Activated CD4-positive, alpha-beta T cell treated with anti-CD3 and anti-CD28 coated beads for 36 hours (primary cell): ENCODE measurements at places on chromosomes 2 and 18. TPM values are rescaled to one million over a fixed set of nuclear protein-coding genes. Genes with fewer than 3 reads are reported as not detected.
A peak's percentile ranks its signal among the peaks of the same experiment; 100 is the strongest.

DNA sequence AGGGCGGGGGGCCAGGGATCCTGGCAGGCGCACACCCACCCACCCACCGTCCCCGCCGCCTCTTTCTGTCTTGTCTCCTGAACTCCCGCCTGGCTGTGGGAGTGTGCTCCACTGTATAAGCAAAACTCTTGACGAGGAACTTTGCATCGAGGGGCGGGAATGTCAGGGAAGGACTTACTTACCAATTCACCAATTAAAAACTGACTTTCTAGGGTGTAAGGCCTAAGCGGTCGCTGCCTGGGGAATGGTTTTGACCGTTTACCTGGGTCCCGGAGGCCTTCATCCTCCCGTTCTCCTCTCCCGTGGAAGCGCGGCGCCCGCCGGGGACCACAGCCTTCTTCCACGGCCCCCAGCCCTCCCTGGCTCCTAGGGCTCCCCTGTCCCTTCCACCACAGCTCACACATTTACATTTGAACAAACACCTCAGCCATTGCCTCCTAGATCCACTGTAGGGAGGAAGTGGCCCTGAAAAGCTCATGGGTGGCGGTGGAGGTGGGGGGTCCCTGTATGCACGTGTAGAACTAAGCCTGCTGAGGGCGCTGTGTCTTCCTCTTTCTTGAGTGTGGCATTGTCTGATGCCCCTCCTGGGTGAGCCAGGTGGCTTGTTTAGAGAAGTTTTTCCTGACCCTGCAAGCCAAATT lies 8.9 kb downstream of the ASIC4 start:
- H3K27ac ChIP-seq = no peak overlapping the region
- H3K4me3 ChIP-seq = no peak overlapping the region
- no peak for DNase-seq

GRCh38 chr2:176845718-176846117 lies 366.9 kb upstream of the HNRNPA3 start:
- no peaks in the 10 kb centered on the region for H3K36me3 ChIP-seq
- H3K27me3 ChIP-seq = no peaks in the 10 kb centered on the region
- H3K27ac ChIP-seq = no peak overlapping the region
- no peak overlapping the region for H3K4me3 ChIP-seq

MEP1B gene
- not detected for total RNA-seq

GRCh38 chr18:63087421-63088230 lies 231.9 kb downstream of the BCL2 start:
- H3K4me3 ChIP-seq = no peak overlapping the region
- no peak overlapping the region for H3K27ac ChIP-seq
- no peaks in the 10 kb centered on the region for H3K27me3 ChIP-seq
- H3K4me1 ChIP-seq = peaks cover 3% of the 10 kb centered on the region

POU3F3 gene
- not detected for total RNA-seq

GRCh38 chr2:233443511-233444183 lies 89.4 kb downstream of the DGKD start:
- peaks cover 36% of the 10 kb centered on the region for H3K36me3 ChIP-seq
- H3K27ac ChIP-seq = no peak overlapping the region
- H3K27me3 ChIP-seq = no peaks in the 10 kb centered on the region
- peaks cover 11% of the 10 kb centered on the region for H3K4me1 ChIP-seq

DNA sequence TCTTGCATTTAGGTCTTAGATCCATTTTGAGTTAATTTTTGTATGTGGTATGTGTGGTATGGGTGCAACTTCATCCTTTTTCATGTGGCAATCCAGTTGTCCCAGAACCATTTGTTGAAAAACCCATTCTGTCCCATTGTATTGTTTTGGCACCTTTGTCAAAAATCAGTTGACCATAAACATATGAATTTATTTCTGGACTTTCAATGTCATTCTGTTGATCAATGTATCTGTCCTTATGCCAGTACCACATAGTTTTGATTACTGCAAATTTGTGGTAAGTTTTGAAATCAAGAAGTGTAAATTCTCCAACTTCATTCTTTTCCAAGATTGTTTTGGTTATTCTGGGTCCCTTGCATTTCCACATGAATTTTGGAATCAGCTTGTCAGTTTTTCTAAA lies 16.6 kb upstream of the ZNF396 start:
- DNase-seq = no peak
- H3K27me3 ChIP-seq = peaks cover 10% of the 10 kb centered on the region
- no peak overlapping the region for H3K4me3 ChIP-seq
- no peaks in the 10 kb centered on the region for H3K36me3 ChIP-seq
- no peak overlapping the region for H3K27ac ChIP-seq

OSBPL1A gene
- total RNA-seq = 2.9 TPM

DNA sequence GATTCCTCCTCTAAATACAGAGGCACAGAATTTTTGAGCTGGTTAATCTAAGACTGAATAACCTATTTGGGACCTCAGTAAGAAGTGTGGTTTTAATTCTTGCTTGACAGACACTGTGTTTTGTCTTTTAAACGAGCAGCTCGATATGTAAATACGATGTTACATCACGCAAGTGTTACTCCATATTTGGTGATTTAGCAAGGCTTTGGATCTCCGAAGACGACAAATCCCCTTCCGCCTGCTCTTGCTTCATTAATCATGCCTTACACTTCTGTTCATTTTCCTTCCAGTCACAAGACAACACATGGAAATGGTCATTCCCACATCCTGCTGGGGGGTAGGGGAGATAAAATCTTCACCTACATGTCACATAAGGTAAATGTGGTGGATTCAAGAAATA lies 9.4 kb downstream of the BCL11A start:
- H3K27ac ChIP-seq = no peak overlapping the region
- peaks cover 24% of the 10 kb centered on the region for H3K4me1 ChIP-seq
- no peak for DNase-seq

GRCh38 chr2:10935366-10935918 lies 23.7 kb downstream of the KCNF1 start:
- H3K4me3 ChIP-seq = no peak overlapping the region
- peaks cover 2% of the 10 kb centered on the region for H3K4me1 ChIP-seq
- no peaks in the 10 kb centered on the region for H3K27me3 ChIP-seq
- no peak overlapping the region for H3K27ac ChIP-seq
- no peak for DNase-seq

EPAS1 gene
- 16.0 TPM for total RNA-seq

TGIF1 gene
- 46.3 TPM for total RNA-seq

TNS1 gene
- 0.88 TPM for total RNA-seq

GRCh38 chr18:72742002-72742401 lies 125.8 kb downstream of the NETO1 start:
- H3K27me3 ChIP-seq = peaks cover 5% of the 10 kb centered on the region
- no peak overlapping the region for H3K4me3 ChIP-seq
- H3K27ac ChIP-seq = no peak overlapping the region
- no peak for DNase-seq

GRCh38 chr2:204544961-204545860 lies at the start of gene PARD3B:
PARD3B (plus strand) TSS chr2:204545475; CDS start chr2:204546000, 525 bp downstream.
- peak within 1 kb of the TSS; percentile 74 for H3K4me3 ChIP-seq
- H3K36me3 ChIP-seq = no peaks in the 10 kb centered on the region
- H3K4me1 ChIP-seq = peaks cover 9% of the 10 kb centered on the region
- H3K27me3 ChIP-seq = peaks cover 39% of the 10 kb centered on the region
- no peak within 1 kb of the TSS for H3K27ac ChIP-seq

DNA sequence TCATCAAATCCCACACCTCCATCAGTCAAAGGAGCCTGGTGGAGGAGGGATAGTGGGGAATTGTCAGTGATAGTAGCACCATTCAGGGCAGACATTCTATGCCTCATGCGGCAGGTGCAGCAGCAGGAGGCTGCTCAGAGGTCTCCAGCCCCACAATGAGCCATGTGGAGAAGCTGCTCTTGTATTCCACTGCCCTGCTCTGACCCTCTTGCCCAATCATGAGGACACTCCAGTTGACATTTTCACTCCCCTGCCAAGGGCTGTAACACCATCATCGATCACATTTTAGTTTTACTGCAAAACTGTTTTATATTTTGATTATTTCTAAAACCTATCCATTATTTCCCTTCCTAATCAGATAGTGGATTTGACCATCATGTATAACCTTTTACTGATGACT lies 487.6 kb upstream of the KLHL29 start:
- no peaks in the 10 kb centered on the region for H3K36me3 ChIP-seq
- H3K4me1 ChIP-seq = no peaks in the 10 kb centered on the region
- H3K27ac ChIP-seq = no peak overlapping the region
- H3K4me3 ChIP-seq = no peak overlapping the region
- DNase-seq = no peak

FKBP1B gene
- total RNA-seq = 1.7 TPM

GRCh38 chr2:6845312-6845711 lies 20.4 kb downstream of the CMPK2 start:
- peaks cover 46% of the 10 kb centered on the region for H3K36me3 ChIP-seq
- no peaks in the 10 kb centered on the region for H3K4me1 ChIP-seq

PAIP2B gene
- 3.0 TPM for total RNA-seq

IL36G gene
- not detected for total RNA-seq

DNA sequence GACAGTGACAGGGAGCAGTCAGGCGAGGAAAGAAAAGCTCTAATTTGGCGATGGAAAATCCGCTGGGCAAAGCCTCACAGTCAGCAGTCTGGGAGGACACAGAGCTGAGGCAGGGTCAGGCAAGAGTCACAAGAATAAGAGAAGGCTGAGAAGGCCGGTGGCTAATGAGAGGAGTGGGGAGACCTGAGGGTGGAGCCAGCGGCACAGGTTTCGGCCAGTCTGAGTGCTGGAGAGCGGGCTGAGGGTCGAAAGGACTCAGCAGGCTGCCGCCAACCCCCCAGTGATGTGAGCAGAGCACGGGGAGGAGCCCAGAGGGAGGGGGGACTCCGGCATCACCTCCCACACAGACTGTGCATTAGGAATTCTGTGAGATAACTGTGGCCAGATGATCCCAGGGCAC lies 500.6 kb upstream of the MYT1L start:
- no peaks in the 10 kb centered on the region for H3K36me3 ChIP-seq
- no peaks in the 10 kb centered on the region for H3K27me3 ChIP-seq
- H3K4me3 ChIP-seq = no peak overlapping the region
- H3K27ac ChIP-seq = no peak overlapping the region

CIB4 gene
- not detected for total RNA-seq

DNA sequence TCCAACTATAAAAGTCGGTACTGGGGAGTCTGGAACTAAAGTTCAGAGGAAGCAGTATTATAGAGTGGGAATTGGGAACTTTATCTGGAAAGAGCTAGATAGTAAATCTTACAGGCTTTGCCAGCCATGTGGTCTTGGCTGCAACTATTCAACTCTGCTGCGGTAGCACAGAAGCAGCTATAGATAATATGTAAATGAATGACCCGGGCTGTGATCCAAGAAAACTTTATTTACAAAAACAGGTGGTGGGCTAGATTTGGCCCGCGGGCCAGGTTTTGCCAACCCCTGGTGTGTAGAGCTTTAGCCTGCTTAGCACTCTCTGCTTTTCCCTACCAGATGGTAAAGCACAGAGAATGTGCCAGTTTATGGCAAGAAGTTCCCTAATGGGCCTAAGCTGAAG lies 70.8 kb downstream of the TNP1 start:
- H3K4me3 ChIP-seq = no peak overlapping the region
- no peaks in the 10 kb centered on the region for H3K36me3 ChIP-seq
- no peaks in the 10 kb centered on the region for H3K4me1 ChIP-seq
- H3K27ac ChIP-seq = no peak overlapping the region
- peaks cover 2% of the 10 kb centered on the region for H3K27me3 ChIP-seq

SP3 gene
- 83.8 TPM for total RNA-seq

GRCh38 chr2:120442923-120443571 lies 97.1 kb downstream of the INHBB start:
- H3K4me1 ChIP-seq = peaks cover 5% of the 10 kb centered on the region
- H3K36me3 ChIP-seq = no peaks in the 10 kb centered on the region
- DNase-seq = peak; percentile 64
- H3K27me3 ChIP-seq = peaks cover 40% of the 10 kb centered on the region

CHRNG gene
- total RNA-seq = not detected

DNA sequence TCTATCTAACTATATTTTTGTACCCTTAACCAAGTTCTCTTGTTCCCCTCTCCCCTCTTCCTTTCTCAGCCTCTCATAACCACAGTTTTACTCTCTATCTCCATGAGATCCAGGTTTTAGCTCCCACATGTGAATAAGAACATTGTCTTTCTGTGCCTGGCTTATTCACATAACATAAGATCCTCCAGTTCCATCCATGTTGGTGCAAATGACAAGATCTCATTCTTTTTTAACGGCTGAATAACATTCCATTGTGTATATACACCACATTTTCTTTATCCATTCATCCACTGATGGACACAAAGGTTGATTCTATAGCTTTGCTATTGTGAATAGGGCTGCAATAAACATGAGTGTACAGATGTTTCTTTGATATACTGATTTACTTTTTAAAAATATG lies 83.9 kb upstream of the TMEM178A start:
- no peak overlapping the region for H3K27ac ChIP-seq
- H3K4me1 ChIP-seq = no peaks in the 10 kb centered on the region
- peaks cover 1% of the 10 kb centered on the region for H3K36me3 ChIP-seq
- no peak for DNase-seq
- H3K4me3 ChIP-seq = no peak overlapping the region
- peaks cover 5% of the 10 kb centered on the region for H3K27me3 ChIP-seq

DNA sequence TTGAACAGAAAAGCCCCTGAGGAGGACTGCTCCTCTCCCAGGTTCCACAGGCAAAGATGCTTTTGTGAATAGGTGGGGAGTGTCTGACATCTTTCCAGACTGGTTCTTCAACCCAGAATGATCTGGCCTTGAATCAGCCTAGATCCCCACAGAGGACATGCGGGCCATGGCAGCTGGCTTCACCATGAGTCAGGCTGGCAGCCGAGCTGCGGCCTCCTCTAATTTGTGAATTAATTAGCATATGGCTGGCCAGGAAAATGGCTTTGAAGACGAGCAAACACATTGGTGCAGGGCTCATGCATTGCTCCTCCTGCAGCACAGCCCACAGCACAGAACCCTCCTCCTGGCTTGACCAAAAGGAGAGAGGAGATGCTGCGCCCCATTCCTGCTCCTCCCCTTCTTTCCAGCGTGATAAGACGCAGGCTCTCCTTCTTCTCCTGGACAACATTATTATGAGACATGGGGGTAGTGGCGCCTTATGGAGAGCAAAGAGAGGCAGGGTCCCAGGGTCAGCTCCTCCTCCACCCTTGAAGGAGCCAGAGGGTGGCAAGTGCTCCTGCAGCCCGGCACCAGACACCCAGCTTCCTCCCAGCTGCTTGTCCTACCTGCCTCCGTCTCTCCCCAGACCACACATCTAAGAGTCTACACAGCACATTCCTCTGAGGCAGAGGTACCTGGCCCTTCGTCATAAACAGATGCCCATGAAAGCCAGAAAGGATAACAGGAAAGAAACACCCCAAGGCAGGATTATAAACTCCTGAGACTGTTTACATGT lies 66.7 kb downstream of the EDAR start:
- H3K4me3 ChIP-seq = no peak overlapping the region
- no peaks in the 10 kb centered on the region for H3K27me3 ChIP-seq
- DNase-seq = no peak
